ENCODE measurements at places on chromosomes 11 and 22.

DNA sequence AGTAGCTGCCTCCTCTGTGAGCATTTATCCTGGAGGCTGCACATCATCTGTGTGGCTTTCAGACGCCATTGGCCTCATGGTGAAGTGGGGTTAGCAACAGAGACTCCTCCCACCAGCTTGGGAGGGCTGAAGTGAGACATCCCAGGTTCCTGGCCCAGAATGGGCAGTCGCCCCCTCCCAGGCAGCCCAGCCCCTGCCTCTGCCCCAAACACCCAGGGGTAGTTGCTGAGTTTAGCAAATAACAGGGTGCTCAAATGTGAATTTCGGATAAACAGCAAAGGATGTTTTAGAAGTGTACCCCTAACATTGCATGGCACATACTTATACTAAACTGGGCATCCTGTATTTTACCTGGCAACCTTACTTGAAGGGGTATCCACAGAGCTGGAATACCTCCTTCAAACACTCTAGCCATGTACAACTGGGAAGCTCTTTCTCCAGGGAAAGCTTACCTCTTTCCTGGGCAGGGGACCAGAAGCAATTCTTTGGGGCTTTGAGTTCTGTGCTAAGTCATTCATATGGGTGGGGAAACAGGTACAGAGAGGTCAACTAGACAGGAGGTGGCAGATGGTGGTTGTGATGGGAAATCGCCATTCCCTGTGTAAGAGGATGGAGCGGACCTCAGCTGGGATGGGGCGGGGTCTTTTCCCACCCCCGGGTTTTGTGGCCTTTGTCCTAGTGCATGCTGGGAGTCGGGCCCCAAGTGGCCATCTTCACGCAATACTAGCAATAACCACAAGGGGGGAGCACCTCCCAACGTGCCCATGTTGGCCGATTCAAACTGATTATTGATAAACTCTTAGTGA is 19.3 kb downstream of the MTFP1 start:
- peak; percentile 39 for DNase-seq

DNA sequence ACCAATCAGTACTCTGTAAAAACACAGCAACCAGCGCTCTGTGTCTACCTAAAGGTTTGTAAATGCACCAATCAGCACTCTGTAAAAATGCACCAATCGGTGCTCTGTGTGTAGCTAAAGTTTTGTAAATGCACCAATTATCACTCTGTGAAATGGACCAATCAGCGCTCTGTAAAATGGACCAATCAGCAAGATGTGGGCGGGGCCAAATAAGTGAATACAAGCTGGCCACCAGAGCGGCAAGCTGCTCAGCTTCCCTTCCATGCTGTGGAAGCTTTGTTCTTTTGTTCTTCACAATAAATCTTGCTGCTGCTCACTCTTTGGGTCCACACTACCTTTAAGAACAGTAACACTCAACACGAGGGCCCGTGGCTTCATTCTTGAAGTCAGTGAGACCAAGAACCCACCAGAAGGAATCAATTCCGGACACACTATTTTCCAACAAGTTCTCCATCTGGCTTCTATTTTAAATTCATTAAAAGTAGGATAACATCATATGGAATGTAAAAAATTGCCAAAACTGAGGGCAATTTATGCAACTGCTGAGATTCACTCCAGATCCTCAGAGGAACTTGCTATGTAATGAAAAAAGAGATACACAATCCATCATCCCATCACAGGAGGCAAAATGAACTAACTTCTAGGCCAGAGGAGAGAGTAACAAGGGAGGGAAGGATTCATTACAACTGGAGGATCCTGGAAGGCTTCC is 3.1 kb upstream of the PANX1 start:
- DNase-seq: no peak

DNA sequence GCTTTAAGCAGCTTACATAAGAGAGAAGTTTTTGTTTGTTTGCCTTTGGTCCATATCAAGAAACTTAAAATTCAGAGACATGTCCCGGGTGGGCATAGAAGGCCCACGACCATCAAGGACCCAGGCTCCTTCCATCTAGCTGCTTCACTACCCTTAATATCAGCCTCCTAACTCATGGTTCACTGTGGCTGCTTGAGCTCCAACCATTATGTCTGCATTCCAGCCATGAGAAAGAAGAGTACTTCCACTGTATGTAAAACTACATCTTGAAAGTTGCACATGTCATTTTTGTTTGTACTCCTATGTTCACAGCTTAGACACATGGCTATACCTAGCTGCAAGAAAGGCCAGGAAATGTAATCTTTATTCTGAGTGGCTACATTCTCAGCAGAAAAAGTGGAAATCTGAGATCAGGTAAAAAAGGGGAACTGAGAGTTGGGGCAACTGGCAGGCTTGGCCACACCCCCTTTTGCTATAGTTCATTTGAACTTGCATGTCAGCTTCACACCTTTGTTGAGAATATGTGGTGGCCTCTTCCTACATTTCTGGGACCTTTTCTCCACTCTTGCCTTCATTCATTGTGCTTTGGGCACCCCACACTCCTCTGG is 81.3 kb upstream of the TP53I11 start:
- DNase-seq: peak; percentile 15

- DNase-seq: no peak
These were observed 42.5 kb downstream of the ABCC8 start for GRCh38 chr11:17434108-17434507.

- DNase-seq: no peak
These were observed 539 bp downstream of the USH1C start for GRCh38 chr11:17543574-17544180.

DNA sequence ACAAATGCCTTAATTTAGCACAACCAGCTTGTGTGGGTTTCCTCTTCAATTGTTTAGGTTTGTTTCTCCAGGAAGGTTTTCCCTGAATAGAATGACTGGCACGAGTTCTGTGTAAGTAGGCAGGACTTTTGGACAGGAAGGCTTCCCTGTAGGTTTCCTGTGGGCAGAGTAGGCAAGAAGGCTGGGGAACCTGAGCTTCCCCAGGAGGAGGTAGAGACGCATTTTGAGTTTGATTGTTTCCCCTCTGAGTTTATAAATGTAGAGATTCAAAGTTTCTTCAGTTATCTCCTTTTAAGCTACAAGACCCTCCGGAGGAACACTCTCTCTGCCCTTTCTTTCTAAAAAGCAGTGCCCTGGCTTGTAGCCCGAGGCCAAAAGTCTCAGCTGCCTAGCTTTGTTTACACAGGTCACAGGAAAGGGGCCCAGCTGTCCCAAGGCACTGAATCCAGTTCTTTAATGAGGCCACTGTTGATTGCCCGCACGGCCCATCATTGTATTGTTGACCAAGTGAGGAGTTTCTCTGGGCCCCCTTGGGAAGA is 66.6 kb upstream of the RDX start:
- peak; percentile 46 for DNase-seq
